ENCODE measurements at places on chromosomes 16 and 17.

GRCh38 chr17:78233678-78234077 is 2.2 kb downstream of the TMEM235 start:
- DNase-seq: no peak

- DNase-seq: no peak
Measured at GRCh38 chr17:61225178-61225882, 174.3 kb upstream of the TBX2 start.

DNA sequence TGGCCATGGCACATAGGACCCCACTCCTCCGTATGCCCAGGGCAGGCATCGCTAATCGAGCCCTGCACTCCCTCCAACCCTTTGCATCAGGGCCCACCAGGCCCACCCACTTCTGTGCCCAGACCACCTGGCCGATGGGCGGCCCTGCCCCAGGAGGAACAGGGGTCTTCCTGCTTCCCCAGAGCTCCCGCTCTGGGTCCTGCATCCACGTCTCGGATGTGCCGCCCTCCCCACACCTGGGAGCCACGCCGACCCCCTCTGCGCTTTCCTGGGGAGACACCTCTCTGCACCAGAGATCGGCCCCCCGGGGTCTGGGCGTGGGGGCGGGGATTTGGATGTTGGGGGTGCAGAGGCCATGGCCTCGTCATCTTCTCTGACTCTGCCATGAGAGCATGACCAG is 21.1 kb upstream of the SSTR5 start:
- no peak for DNase-seq

DNA sequence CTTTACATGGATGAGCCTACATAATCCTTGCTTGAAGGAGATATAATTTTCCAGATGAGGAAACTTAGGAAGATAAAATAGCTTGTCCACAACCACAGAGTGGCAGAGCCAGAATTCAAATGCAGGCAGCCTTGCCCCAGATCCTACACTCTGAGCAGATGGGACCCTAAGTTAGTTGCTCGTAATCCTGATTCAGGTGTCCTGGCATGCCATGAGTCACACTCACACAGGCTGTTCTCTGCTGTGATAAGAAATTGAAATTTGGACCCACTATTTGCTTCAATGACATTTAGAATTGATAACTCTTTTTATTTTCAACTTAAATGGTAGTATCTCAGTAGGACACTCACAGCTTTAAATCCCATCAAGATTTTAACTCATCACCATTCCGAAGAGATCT is 150.7 kb upstream of the CACNG5 start:
- no peak for DNase-seq

GRCh38 chr16:3525951-3526350 is 25.1 kb downstream of the CLUAP1 start:
- DNase-seq: no peak

GRCh38 chr17:8618825-8619224 is 11.7 kb downstream of the MYH10 start:
- no peak for DNase-seq

DNA sequence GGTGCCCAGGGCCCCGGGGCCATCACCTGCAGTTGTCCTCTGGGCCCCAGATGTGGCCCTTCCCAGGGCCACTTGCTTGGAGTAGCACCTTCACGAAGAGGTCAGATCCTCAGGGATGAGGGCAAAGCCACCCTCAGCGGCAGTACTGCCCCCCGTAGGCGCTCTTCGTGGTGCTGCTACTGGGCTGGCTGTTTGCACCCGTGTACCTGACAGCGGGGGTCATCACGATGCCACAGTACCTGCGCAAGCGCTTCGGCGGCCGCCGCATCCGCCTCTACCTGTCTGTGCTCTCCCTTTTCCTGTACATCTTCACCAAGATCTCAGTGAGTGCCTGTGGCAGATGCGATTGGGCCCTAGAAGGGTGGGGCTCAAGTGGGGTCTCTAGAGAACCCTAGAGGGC is 2.6 kb downstream of the SLC5A2 start:
- no peak for DNase-seq

DNA sequence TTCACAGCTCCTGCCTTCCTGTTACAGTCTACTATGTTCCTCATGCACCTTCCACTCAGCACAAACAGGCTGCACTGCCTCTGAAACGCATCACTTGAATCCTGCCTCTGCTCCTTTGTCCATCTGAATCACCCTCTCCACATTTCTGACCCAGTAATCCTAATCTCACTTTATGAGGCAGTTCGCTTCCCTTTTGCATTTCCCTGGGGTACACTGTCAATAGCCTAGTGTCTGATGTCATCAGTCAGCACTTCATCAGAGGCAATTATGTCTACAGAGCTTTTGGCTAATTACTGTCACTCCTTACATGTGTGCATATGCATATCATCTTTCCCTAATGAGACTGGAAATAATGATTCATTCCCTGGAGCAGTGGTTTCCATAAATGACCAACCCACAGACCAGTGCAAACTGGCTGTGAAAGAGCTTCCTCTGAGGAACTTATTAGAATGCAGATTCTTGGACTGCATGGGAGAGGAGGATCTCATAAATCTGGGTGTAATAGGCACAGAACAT is 23.6 kb downstream of the CA4 start:
- DNase-seq: no peak

DNA sequence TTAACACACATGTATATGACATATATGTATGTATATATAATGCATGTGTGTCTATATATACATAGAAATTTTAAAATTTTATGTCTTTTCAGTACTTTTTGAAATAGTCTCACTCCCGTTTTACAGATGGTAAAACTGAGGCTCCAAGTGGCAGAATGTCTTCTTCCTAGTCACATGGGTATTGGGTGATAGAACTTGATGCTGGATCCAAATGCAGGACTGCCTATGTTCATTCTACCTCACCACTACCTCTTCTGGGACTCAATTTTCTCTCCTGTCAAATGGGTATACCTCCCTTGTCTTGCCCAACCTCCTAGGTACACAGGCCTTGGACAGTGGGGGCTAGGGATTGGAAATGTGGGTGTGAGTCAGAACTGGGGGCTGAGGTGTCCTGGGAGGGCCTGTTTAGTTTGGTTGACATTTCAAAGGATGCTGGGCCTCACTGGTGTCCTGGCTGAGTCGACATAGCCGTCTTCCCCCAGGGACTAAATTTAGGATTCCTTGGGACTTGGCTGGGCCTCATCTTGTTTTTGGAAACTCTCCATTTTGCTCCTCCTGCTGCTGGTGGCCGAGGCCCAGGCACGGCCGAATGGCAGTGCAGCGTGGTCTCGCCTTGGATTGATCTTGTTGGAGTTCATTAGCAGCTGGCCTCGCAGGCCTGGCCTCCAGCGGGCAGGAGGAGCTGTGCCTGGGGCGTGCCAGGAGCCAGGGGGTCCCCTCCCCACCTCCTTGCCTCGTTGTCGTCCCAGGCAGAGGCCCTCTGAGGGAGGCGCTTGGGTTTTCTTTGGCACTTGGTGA is 25.9 kb downstream of the NKD1 start:
- no peak for DNase-seq

GRCh38 chr17:51687887-51688286 is 427.5 kb downstream of the UTP18 start:
- DNase-seq: no peak

DNA sequence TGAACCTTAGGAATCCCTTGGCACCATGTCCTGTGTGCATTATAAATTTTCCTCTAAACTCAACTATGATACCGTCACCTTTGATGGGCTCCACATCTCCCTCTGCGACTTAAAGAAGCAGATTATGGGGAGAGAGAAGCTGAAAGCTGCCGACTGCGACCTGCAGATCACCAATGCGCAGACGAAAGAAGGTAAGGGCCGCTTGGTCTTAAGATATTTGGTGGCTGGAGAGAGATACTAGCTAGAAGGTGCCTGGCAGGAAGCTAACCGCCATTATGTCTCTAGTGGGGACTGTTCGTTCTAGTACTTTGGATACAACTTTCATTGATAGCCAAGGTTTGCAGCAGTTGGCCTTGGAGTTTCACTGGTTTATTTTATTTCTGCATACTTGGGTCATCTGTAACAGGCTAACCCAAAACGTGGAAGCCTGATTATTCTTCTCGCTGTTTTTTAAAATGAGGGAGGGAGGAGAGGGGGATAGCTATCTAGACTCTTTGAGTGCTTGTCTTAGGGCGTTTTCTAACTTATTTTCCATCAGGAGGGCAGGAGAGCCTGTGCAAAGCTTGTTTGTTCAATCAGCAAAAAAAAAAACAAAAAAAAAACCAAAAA is 1.3 kb downstream of the RBBP6 start:
- DNase-seq: peak; percentile 29

Measured in left renal cortex interstitium (tissue), 4 donors.